GM06990 (cell line): ENCODE measurements at places on chromosomes 6 and 20.

- DNase-seq: no peak
These were observed 61.5 kb downstream of the TRAM2 start for GRCh38 chr6:52515219-52515960.

DNA sequence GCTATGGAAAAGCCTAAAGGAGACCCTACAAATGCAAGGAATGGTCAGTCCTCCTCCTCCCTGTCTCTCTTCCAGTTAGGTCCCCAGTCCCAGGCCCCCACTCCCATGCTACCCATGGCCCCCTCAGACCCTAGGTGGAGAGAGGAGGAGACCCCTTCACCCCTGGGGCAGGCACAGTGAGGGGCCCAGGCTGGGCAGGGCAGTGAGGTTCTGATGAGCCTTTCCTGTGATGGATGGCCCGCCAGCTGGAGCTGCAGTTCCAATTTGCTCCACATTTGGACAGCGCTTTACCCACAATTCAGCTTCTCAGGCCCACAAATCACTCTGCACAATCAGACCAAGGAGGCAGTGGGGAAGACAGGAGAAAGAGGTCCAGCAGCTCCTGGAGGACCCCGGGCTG, 37.3 kb upstream of the MLN start:
- no peak for DNase-seq

DNA sequence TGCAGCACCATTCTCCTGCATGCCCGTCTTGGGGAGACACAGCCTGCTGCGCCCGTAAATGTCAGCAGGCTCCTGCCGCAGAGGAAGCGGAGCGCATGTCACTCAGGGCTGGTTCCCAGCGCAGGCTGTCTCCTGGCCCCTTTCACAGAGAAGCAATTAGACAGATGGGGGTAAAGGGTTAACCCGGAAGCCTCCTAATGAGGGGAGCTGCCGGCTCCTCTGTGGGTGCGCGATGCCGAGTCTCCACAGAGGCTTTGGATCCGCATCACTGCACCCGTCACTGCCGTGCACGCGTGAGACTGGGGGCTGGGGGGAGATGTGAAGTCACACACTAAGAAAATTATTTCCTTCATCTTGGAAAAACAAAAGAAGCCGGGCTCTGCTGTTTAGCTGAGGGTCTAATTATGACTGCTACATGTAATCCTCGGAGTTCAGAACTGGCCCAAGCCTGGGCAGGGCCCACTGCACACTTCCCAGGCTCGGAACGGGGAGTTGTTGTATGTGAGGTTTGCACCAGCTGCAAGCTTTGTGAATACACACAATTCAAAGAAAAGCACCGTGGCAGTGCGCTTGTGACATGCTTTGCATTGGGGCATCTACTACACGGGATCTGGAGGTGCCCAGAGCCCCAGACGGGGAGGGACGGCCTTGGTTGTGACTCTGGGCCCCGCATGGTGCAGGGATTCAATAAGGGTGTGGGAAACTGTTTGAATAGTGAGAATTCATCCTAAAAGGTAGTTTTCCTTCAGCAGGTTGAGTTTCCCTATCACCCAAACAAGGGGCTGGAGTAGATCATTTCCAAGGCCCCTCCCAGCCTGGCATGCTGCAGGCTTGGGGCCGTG, 331.6 kb downstream of the TAF4 start:
- no peak for DNase-seq

GRCh38 chr6:39051399-39052122, 3.0 kb downstream of the GLP1R start:
- DNase-seq: no peak

DNA sequence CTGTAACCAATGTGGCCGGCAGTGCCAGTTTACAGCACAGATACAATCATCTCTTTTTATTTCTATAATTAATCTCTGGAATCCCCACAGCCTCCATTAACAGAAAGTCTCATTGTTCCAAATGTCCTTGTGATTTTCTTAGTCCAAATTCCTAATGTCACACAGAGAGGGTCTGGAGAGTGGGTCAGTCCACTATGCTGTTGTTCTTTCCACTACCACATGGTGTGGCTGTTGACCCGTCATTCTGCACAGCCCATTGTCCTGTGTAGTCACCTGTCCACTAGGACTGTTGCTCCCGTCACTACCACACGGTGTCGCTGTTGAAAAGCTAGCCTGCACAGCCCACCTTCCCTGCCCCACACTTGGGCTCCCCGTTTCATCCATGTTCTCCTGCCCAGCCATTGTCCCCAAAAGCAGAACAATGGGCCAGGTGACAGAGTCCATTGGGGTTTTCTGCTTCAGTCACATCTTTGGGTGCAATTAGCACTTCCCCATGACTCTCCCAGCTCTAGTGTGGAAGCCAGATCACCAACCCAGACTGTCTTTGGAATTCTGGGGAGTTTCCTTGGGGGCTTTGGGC, 8.6 kb upstream of the LBP start:
- DNase-seq: no peak

- no peak for DNase-seq
These were observed 226.1 kb downstream of the QKI start for GRCh38 chr6:163640641-163641040.

GRCh38 chr20:20173254-20173653, 120.9 kb downstream of the CFAP61 start:
- DNase-seq: no peak

DNA sequence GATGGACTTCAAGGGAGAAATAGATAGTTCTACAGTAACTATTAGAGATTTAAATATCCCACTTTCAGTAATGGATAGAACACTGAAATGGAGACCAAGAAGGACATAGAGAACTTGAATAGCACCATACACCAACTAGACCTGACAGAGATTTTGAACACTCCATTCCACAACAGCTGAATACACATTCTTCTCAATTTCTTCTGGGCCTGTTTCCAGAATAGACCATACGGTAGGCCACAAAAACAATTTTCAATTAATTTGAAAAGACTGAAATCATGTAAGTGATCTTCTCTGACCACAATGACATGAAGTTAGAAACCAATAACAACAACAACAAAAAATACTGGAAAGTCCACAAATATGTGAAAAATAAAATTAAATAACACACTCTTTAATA, 979.1 kb upstream of the FLRT3 start:
- DNase-seq: no peak

GRCh38 chr20:23047001-23047737, 2.3 kb downstream of the THBD start:
- no peak for DNase-seq

DNA sequence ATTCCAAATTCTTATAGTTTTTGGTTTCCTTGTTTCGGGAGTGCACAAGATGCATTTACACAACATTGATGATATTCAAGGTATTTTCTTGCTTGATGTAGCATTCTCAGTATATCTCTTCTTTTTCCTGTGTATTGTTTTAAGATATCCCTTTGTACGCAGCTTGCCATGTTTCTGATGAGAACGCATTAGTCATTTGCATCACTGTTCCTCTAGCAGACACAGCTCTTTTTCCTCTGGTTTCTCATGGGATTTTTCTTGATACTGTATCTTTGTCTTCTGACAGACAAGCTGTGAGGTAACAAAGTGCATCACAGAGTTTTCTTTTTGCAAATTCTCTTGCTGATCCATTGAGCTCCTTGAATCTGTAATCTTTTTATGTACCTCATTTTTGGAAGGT, 146.4 kb downstream of the SLC22A3 start:
- DNase-seq: no peak

DNA sequence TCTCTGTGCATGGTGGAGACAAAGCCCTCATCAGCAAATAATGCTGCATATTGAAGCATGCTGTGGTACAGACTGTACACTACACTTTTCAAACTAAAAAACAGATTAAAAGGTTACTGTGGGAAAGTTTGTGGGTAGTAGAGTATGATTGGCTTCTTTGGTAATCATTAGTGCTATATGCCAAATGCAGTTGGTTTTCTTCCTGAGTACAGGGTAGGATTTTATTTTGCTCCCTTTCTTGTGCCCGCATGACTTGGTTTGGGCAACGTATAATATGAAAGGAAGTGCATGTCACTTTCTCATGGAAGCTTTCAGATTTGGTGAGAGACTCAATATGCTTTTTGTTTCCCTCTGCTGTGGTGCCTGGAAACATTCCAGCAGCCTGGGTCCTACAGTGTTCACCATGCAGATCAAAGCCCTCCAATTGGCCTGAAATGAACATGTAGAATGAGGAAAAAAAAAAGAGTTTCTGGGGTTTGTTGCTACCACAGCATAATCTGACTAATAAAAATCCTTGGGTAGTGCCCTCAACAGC, 270.7 kb upstream of the ADGRB3 start:
- DNase-seq: no peak

DNA sequence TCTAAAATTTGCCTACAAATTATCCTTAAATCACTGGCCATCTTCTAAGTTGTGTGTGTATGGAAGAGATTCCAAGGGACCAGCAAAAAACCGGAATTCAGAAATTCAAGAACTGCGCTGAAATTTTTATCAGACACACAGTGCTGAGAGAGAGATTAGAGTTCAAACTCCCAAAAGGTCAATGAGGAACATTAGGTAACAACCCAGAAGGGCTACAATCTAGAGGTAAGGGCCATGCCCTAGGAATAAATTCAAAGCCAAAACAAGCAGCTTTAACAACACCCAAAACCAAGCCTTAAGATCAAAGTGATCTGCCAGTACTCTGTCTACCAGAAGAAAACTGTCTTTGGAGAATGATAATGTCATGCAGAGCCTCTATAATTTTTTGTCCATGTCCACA, 17.8 kb downstream of the SRSF12 start:
- no peak for DNase-seq

- DNase-seq: no peak
These were observed 183.8 kb downstream of the HS3ST5 start for GRCh38 chr6:114158838-114159694.

DNA sequence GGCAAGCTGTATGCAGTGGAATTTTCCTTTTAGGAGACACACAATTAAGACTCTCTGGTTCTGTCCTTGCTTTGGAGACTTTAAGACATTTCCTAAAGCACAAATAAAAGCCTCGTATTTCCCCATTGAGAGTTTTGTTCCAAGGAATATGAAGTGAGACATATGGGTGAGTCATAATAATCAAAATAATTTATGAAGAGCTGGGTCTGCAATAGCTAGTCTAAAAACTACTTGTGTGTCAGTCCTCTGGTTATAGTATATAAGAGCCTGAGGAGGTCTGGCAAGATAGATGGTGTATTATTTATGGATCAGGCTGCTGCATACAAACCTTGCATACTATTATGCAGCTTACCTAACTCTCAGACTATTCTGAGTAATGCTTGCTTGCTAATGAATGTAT, 142.6 kb downstream of the ADGRG6 start:
- DNase-seq: no peak

GRCh38 chr6:114878091-114878490, 535.3 kb upstream of the HS3ST5 start:
- DNase-seq: no peak

GRCh38 chr6:166194914-166195859, 27.5 kb upstream of the TBXT start:
- DNase-seq: no peak

DNA sequence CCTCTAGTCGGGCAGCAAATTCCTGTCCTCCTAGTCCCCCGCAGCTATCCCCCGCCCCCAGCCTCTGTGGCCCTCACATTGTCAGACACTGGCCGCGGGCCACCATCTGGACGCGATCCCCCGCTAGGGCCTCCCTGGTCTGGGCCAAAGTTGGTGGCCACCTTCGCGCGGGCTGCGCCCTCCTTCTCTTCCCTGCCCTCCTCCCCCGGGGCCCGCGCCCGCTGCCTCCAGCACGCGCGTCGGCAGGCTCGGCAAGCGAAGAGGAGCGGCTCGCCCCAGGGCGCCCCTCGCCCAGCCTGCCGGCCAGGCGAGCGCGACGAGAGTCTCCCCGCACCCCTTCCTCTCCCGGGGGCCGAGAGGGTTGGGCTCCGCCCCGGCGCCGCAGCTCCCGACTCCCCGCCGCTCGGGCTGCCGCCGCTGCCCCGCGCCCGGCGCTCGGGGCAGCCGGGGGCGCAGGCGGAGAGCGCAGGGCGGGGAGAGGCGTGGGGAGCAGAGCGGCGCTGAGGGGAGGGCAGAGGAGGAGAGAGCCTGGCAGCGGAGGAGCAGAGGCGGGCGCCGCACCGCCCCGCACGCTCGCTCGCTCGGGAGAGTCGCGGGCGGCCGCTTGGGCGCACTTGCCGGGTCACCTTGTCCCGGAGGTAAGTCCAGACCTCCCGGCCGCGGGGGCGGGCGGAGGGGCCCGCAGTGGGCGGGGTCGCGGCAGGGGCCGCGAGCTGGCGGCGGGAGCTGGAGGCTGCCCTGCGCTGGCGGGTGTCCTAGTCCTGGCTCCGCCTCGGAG, at the start of gene SYNDIG1:
Gene SYNDIG1, plus strand, starts transcription at position 514 of the 778 bp plus-strand sequence. CDS start 73,469 bp downstream, outside the sequence.
- no peak for DNase-seq
